CD4-positive, alpha-beta memory T cell (primary cell): ENCODE measurements at places on chromosomes 7 and 10. TPM values are rescaled to one million over a fixed set of nuclear protein-coding genes. Genes with fewer than 3 reads are reported as not detected.

DNA sequence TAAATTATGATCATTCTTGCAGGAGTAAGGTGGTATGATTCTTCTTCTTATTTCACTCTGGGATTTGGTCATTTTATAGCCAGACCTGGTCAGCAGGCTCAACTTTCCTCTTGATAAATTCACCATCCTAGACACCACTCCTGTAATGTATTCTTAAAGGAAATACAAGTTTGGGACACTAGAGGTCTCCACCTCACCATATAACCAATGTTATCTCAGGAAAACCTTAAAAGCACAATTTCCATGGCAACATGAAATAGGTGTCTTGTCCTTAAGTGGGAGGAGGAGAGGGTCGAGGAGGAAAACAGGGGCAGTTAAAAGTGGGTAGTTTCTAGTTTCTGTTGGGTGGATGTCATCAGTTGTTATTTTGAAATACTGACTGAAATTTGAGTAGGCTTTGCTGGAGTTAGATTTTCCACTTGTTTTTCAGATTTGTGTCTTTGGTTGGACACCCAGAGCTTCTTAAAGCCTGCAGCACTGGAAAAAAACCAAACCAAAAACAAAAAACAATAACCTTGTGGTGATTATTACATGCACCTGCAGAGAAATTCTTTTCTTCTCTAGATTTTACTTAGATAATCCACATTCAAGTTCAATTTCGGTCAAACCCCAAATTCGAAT lies 163.1 kb downstream of the PRKCQ start:
- DNase-seq: peak; percentile 56

DNA sequence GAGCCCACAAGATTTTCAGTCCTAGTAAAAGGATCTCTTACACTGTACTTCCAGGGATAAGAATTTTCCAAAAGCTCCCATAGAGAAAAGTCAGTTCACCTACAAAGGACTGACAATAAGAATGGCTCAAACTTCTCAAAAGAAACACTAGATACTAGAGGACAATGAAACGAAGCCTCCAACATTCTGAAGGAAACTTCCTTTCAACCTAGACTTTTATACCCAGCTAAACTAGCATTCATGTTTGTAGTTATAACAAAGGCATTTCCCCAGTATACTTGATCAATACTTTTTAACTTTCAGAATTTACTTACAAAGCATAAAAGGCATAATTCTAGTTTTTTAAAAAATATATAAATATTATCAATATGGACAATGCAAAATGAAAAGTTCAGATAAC lies 41.0 kb upstream of the DNAAF5 start:
- no peak for DNase-seq

GRCh38 chr10:7984896-7985295 lies 69.6 kb upstream of the GATA3 start:
- no peak for DNase-seq

GRCh38 chr10:78515038-78515872 lies 481.6 kb downstream of the RPS24 start:
- no peak for DNase-seq

DNA sequence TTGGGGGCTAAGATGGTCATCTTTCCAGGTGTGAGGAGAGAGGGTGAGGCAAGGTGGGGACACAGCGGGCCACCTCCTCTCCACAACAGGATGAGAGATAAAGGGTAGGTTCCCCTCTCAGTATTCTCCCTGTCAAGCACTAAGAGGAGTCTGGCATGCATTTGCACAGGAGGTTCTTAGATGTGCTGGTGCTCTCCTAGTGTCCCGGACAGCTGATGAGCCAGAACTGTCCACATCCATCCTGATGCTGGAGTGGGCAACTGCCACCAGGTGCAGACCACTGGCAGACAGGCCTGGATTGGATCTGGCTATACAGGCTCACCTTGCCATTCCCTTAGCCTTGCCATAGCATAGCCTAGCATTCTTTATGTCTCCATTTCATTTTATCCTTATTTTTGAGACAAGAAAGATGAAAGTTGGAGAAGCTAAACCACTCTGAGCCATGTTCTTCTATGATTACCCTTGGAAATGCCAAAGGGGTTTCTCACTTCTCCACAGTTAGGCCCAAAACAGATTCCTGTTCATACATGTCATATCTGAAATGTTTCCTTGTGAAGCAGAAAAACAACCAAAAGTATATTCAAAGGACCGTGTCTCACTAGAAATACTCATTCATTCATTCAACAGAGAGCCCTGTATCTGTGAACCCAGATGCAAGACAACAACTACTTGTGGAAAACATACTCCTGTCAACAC lies 48.8 kb upstream of the ANTXRL start:
- DNase-seq: no peak

GRCh38 chr10:29026065-29026797 lies 262.6 kb upstream of the LYZL1 start:
- no peak for DNase-seq

DNA sequence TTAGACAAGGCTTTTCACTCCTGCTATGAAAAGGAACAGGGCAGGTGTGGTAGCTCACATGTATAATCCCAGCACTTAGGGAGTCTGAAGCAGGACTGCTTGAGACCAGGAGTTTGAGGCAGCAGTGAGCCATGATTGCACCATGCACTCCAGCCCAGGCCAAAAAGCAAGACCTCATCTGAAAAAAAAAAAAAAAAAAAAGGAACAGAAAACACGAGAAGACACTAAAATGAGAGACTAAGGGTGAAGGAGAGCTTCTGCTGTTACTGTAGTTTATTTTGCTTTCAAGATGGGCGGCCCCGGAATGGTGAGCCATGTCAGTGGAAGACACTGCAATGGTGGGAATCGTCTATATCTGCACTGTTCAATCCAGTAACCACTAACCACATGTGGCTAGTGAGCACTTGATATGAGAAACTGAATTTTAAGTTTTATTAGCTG lies 9.9 kb downstream of the PIP4K2A start:
- DNase-seq: no peak

- DNase-seq: peak; percentile 54
Observed at GRCh38 chr10:88995156-88995876, 4.7 kb downstream of the FAS start.

- no peak for DNase-seq
Observed at GRCh38 chr7:75604408-75604807, 112.3 kb downstream of the SPDYE5 start.

DNA sequence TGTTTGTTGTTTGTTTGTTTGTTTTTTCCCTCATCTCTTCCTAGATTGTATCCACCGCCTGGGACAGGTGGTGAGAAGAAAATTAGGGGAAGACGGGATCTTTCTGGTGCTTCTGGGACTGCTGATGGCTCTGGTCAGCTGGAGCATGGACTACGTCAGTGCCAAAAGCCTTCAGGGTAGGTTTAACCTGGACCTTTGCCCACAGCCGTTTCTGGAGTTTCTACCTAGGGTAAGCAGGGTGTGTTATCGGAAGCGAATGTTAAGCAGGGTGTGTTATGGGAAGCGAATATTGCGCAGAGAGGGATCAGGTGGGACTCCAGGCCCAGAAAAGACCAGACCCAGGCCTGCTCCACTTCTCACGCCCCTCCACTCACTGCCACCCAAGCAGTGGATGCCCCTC lies 4.7 kb downstream of the CLCN1 start:
- DNase-seq: no peak

Gene SLC26A5
- polyA plus RNA-seq: not detected

GRCh38 chr7:128893251-128894100 lies 17.0 kb downstream of the KCP start:
- no peak for DNase-seq

Gene RSPH10B2
- 0.10 TPM for polyA plus RNA-seq

Gene CCDC3
- not detected for polyA plus RNA-seq

GRCh38 chr10:5782174-5782573 lies 31.1 kb downstream of the GDI2 start:
- DNase-seq: no peak

DNA sequence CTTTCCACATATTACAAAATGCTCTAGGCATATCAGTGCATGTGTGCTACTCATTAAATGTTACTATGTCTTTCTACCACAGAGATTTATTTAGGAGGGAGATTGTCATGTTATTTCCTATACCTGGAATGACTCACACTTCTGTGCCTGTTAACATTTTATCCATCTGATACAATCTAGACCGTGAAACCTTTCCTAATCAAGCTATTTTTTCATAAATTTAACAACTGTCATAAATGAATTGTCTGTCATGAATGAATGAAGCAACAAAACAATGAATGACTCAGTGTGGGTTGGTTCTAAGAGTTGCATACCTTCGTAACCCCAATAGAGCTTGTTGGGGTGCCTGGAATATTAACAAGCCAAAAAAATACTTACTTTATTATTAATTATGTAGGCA lies 554.3 kb downstream of the GRM8 start:
- no peak for DNase-seq

DNA sequence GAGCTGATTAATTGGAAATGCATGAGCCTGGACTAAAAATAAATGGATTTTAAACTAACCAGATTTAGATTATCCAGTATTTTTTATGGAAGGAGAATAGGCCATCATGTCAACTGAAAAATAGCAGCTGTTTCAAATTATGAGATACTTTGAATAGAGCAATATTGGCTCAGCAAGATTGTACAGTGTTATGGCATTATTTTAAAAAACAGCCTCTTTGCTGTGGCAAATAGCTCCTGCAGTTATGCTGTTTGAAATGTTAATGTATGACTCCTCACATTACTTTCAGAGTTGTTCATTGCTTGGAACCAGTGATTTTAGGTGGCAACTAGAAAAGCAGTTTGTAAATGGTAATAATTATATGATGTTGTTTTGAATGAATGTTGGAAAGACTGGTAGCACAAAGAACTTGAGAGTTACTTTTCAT lies 244.5 kb downstream of the KIAA1217 start:
- no peak for DNase-seq

GRCh38 chr7:79055722-79056415 lies 397.6 kb downstream of the MAGI2 start:
- DNase-seq: no peak

GRCh38 chr10:24115403-24115802 lies 93.5 kb upstream of the KIAA1217 start:
- DNase-seq: no peak

Gene PITX3
- polyA plus RNA-seq: not detected

Gene ZNF467
- 3.9 TPM for polyA plus RNA-seq

DNA sequence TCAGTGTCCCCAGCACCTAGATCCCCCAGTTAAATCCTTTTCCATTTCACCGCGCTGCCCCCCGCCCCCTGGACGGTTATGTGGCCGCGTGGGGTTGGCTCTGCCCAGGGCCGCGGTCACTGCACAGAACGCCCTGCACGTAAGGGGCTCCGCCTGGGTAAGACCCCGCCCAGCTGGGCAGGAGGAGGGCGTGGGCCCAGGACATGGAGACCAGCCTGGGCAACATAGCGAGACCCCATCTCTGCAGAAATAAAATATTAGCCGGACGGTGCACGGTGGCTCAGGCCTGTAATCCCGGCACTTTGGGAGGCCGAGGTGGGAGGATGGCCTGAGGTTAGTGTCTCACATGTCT lies 650 bp upstream of the ZFAND2A start:
- DNase-seq: no peak

DNA sequence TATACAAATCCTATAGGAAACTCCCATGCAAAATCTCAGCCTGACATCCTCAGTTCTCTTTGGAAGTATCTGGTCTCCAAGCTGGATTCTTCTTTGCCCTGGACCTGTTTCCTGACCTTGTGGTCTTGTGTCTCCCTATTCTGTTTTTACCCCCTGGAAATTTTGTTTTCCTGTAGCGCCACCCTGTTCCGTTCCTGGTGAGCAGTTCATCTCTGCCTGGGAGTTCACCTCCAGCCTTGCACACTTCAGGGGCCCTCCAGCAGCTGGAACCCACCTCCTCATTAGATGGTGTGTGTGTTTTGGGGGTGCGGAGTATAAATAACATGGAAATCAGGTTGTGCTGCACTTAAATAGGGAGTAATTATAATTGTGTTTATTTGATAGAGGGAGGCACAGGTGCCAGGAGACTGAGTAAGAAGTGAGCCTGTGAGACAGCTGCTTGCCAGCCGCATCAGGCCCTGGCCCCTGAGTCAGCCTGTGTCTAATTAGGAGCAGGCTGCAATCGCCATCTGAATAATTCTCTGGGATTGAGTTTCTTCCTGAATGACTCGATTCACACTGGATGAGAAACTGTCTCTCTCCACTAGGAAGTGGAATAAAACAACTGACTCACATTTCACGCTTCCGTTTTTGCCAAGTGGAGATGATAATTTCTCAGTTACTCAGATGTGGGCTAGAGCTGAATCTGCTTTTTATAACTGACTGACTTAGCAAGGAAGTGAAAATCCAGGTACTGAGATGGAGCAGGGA lies 69.4 kb upstream of the HECTD2 start:
- DNase-seq: no peak

Gene COL1A2
- not detected for polyA plus RNA-seq

DNA sequence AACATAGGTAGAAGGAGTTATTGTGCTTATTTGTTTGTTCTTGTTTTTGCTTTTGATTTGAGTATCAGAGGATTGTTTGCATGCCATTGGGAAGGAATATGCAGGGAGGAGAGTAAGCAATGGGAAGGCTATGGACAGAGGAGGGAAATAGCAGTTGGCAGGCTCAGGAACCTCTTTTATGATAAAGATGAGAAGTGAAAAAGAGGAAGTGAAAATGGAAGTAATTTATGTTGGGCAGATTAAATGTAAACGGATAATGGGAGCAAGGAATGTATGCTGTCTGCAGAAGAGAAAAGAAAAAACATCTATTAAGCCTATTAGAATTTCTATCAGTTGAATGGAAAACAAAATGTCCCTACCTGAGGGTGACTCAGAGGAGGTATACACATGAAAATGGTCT lies 90.1 kb upstream of the NPSR1 start:
- DNase-seq: no peak

GRCh38 chr7:74027683-74028320 lies at the start of gene ELN:
Gene ELN, plus strand, starts transcription at chr7:74028173. Its CDS starts 15 bp downstream, at chr7:74028188.
- no peak for DNase-seq

Gene GPER1
- not detected for polyA plus RNA-seq

Gene ST8SIA6
- not detected for polyA plus RNA-seq

DNA sequence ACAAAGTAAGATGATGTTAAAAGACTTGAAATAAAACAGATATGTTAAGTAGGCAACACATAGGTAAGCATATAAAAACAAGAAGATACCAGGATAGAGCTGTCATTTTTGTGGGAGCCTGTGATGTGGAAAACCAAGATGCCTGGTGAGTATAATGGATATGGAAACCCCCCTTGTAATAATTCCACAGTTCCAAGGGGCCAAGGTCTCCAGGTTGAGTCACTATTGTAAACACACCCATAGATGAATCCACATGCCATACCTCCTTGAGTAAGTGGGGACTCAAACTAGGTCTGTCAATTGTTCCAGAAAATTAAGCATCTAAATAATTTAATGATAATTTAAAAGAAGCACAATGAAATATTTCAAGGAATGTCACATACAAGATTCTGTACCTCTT lies 15.9 kb downstream of the CAV1 start:
- no peak for DNase-seq

Gene TRIM8
- polyA plus RNA-seq: 56.4 TPM

DNA sequence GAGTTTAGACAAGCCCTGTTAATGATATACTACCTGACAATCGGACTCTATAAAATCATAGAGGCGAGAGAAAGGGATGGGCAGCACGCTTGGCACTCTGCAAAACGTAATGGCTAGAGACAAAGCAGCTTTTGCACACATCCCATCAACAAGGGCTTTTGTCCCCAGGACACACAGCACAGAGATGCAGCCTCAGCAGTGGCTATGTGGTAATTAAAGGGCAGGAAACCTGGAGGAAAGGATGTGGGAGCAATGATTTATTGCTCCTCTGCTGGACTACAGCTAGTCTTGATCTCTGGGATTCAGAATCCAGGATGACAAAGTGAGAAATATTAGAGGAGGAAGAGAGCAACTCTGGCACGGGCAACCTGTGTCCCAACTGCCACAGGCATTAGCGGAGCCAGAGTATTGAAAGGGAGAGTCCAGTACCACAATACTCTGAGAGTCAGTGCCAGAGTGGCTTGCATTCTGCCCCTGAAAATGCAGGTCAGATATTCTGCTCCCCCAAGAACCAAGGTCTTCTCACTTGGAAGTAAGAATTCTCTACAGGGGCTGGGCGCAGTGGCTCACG lies 96.5 kb downstream of the ARMH3 start:
- no peak for DNase-seq

Gene PON1
- polyA plus RNA-seq: not detected

Gene C10orf62
- polyA plus RNA-seq: not detected
